ENCODE measurements at places on chromosomes 16 and 17.

DNA sequence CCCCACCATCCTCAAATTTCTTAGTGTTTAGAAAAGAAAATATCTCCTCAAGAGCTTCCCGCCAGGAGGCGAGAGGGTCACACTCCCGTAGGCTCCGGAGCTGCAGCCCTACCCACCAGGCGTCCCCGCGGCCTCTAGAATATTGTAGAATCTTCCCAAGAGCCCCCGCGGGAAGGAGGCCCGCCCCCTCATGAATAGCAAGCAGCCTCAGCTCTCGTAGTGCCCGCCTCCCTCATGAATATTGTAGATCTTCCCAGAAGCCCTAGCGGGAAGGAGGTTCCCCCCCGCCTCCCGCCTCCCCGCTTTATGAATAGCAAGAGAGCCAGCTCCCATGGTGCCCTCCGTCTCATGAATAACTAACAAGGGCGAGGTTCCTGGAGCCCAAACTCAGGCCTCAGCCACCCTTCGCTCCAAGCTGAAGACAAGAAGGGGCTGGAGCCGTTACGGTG is at the start of gene FBXO47:
Gene FBXO47, minus strand, starts transcription at position 114 of the 449 bp plus-strand sequence. CDS start 4,378 bp downstream, outside the sequence.
- peak; percentile 90 for DNase-seq

- no peak for DNase-seq
Measured at GRCh38 chr17:5164436-5164835, 27.2 kb downstream of the ZNF594 start.

DNA sequence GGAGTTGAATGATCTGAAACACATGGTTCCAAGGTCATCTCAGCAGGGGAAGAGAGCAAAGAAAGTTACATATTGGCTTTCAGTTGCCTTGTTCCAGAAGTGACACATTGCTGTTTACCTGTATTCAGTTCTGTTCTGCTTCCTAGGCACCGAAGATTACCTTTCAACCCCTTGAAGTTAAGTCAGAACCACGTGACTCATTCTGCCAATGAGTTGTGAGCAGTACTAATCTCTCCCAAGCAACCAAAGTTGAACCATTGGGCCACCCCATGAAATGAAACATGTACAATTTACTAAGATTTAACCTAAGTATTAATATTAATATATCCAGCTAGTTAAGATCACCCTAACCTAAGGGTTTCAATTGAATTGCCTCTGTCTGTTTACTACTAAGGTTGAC is 439.2 kb upstream of the MAF start:
- DNase-seq = no peak

GRCh38 chr16:2531371-2531695 is at the start of gene CEMP1:
TSS of gene CEMP1 (minus strand) at chr16:2531408. CDS start at chr16:2531073, 335 bp downstream.
- DNase-seq = no peak

- no peak for DNase-seq
Measured at GRCh38 chr17:34930283-34930682, 31.0 kb downstream of the CCT6B start.

DNA sequence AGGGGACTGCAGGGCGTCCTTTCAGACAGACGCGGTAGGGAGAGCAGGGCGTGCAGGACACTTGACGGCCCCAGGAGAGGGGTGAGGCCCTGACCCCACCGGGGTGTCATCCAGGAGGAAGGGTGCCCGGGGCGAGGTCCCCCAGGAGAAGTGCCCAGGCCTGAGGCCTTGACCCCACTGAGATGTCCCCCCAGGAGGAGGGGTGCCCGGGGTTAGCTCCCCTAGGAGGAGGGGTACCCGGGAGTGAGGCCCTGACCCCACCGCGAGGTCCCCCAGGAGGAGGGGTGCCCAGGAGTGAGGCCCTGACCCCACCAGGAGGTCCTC is 27.2 kb upstream of the METRNL start:
- DNase-seq = no peak

- peak; percentile 18 for DNase-seq
Measured at GRCh38 chr17:47831934-47832327, 461 bp downstream of the LRRC46 start.

DNA sequence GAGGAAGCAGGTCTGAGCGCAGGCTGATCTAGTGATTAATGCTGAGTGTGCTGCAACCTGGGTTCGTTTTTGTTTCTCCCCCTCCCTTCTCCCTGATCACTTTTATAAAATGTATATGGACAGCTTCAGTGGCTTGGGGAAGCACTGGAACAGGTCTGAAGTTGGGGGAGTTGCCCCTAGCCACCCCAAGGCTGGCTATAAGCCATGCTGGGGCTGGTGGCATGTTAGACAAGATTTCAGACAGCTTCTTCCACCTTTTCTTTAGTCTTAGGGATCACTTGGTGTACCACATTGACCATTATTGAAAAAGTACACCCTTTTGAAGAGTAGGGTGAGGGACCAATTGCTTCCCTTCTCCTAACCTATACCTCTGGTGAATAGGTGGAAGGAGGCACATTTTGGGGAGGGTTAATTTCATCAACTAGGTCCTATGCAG is 3.8 kb upstream of the VAC14 start:
- DNase-seq = no peak

DNA sequence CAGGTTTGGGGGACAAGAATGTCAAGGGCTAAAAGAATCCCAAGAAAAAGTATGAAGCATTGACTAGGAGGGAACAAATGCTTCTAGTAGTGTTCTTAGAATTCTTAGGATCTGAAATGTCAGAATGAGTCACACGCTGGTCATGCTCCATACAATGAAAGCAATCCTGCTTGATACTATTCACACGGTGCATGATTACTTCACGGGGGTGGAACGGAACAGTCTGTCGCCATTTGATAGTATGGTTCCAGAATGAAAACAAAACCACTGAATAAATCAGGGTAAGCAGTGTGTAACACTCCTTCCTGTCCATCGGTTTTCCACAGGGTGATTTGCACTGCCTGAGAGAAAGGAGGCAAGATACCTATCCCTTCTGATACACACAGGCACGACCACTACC is 22.9 kb upstream of the YWHAE start:
- no peak for DNase-seq

- DNase-seq = no peak
Measured at GRCh38 chr16:30652005-30652296, 1.2 kb downstream of the PRR14 start.

- no peak for DNase-seq
Measured at GRCh38 chr16:35562471-35562870, 2103.1 kb downstream of the TP53TG3F start.

- DNase-seq = no peak
Measured at GRCh38 chr16:50428116-50428515, 59.3 kb upstream of the BRD7 start.

- no peak for DNase-seq
Measured at GRCh38 chr17:66340720-66341119, 38.3 kb downstream of the PRKCA start.

DNA sequence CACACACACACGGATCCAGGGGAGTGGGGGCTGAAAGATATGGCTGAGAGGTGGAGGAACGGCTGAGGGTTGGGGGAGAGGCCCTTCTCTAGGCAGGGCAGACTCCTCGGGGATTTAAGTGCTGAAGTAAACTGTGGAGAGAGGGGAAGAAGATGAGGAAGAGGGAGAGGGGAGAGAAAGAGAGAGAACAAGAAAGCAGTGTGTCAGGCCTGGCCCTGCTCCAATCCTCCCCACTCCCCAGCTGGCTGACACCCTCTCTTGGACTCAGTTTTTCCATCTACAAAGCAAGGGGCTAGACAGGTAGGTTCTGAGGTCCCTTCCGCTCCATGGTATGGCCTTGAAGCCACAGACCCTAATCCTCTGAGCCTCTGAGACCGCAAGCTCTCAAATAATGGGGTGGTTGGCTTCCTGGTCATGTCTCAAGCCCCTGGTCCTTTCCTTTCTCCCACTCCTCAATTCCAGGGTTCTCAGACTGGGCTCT is 2.0 kb downstream of the VAMP2 start:
- DNase-seq = no peak

DNA sequence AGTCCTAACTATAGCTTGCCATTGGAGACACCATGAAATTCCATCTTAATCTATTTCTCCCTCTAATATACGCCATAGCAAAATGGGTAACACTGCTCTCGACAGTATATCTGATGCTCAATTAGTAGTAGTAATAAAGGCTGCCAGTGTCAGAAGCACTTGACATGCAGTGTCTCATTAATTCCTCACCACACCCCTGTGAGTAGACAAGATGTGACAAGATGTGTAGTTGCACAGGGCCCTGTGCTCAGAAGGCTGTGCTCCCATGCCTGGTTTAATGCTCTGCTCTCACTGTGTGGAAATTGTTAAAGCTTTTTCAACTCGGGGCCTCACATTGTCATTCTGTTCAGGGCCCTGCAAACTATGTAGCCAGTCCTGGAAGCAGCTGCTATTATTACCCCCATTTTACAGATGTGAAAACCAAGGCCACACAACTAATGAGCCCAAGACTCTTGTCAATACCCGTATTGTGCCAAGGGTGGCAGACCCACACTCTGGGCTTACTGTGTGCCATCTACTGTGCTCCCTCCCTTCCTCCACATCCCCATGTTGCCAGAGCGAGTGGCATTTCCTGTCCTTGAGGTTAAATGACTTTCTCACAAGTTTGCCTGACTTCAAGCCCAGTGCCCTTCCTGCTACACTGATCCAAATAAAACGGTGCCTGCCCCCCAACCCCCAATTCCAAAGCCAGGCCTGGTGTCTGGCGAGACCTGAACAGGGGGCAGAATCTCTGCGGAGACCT is 287.3 kb upstream of the CCL2 start:
- DNase-seq = peak; percentile 25

GRCh38 chr17:30234296-30234695 is 1.2 kb downstream of the SLC6A4 start:
- no peak for DNase-seq

DNA sequence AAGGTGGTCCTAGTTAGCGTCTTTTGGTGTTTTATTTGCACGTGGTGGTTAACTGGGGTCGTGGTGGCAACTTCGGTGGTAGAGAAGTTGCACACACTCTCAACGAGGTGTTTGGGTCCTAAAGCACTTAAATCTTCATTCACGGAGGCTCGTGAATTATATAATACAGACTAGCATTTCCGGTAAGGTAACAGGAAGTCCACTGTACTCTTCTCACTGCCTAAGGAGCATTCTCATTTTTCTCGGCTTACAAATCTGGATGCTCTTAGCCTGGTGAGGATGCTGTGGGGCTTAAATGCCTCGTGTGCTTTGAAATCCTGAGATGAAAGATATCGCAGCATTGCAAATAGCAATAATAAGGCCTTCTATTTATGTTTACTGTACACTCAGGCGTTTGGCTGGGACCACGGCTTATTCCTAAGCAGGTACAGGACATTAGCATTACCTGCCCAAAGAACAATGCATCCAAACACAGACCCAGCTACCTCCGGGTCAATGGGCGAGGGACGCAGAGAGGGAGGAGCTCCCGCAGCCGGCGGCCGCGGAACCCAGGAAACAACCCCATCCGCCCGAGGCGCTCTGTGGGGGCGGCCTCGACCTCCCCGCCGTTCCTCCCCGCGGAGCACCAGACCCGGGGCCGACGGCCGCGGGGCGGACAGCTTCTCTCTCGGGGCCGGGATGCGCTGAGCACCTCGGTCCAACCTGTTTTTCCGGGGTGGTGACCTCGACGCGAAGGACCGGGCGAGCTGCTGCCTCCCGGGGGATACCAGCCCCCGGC is 856 bp downstream of the DNAJA2 start:
- DNase-seq = no peak

DNA sequence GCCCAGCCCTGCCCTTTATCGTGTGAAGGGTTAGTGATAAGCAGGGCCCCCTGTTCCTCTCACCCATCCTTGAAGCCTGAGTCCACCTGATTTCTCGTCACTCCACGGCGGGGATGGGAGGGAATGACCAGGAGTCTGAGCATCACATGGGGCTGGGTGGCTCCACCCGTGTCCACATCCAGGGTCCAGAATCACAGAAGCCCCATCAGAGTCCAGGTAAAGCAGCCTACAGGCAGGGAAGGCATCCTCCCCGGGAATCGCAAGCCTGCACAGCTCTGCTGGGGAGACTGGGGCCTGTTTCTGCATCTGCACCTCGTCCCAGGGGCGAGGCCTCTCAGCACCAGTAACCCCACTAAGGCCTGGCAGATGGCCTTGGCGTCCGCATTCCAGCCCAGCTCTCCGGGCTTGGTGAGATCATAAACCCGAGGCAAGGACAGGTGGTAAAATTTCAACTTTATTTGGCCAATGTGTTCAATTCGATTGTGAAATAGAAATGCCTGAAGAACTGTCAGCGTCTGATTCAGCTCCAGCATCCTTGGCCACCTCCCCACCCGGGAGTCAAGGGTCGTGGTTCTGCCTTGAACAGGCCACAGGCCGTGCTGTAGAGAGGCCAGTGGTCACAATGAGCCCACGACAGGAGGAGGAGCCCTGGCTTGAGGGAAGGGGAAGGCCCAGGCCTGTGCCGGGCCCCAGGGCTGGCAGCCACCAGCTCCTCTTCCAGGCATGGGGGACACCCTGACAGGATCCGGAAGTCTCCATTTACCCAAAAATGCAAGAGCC is 8.1 kb upstream of the PPP1R27 start:
- DNase-seq = no peak

DNA sequence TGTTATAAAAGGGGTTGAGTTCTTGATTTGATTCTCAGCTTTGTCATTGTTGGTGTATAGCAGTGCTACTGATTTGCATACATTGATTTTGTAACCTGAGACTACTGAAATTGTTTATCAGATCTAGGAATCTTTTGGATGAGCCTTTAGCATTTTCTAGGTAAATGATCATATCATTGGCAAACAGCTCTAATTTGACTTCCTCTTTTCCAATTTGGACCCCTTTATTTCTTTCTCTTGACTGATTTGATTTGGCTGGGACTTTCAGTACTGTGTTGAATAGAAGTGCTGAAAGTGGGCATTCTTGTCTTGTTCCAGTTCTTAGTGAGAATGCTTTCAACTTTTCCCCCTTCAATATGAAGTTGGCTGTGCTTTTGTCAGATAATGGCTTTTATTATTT is 45.4 kb downstream of the ITGAM start:
- no peak for DNase-seq

GRCh38 chr16:80614908-80615671 is 74.3 kb downstream of the DYNLRB2 start:
- no peak for DNase-seq

DNA sequence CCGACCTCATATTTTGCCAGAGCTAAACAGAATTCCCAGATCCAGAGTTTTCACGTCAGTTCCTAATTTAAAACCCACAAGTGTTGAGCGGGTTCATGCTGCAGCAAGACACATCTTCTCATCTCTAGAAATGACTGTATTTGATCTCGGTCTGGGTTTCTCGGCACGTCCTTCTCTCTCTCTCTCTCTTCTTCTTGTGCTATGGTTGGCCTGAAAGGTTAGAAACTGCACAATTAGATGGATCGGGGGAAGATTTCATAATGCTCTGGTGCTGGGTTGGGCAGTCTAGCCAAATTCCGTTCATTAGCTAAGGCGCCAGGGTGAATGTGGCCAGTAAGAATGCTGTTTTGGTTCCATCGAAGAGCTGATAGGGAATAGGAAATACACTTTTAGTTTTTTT is 158.9 kb upstream of the NOG start:
- no peak for DNase-seq

- DNase-seq = no peak
Measured at GRCh38 chr17:17684906-17685774, 3.9 kb downstream of the RAI1 start.

GRCh38 chr16:85125570-85126393 is 13.5 kb upstream of the CIBAR2 start:
- DNase-seq = no peak

- DNase-seq = no peak
Measured at GRCh38 chr17:19304209-19304608, 58.3 kb downstream of the B9D1 start.

- no peak for DNase-seq
Measured at GRCh38 chr17:12519956-12520594, 145.6 kb upstream of the MYOCD start.

GRCh38 chr17:43788540-43788939 is 8.3 kb downstream of the CFAP97D1 start:
- DNase-seq = no peak

- no peak for DNase-seq
Measured at GRCh38 chr17:42403150-42403549, 14.9 kb upstream of the STAT3 start.

- no peak for DNase-seq
Measured at GRCh38 chr16:66164581-66165247, 201.8 kb upstream of the CDH5 start.

Data from putamen (tissue), 1 donor.